ENCODE measurements at places on chromosomes 7 and 10.

GRCh38 chr7:63117-63480 is 129.3 kb upstream of the FAM20C start:
- no peak for DNase-seq

GRCh38 chr7:6130007-6130587 is 98.9 kb downstream of the ANKRD61 start:
- no peak for DNase-seq

GRCh38 chr7:95897557-95898251 is 125.3 kb downstream of the DYNC1I1 start:
- no peak for DNase-seq

GRCh38 chr7:20514364-20514763 is 101.1 kb upstream of the ABCB5 start:
- DNase-seq: peak; percentile 58

- peak; percentile 59 for DNase-seq
Observed at GRCh38 chr7:28096713-28097112, 83.9 kb downstream of the JAZF1 start.

GRCh38 chr10:9823268-9823930 is 1194.3 kb upstream of the CELF2 start:
- peak; percentile 12 for DNase-seq

DNA sequence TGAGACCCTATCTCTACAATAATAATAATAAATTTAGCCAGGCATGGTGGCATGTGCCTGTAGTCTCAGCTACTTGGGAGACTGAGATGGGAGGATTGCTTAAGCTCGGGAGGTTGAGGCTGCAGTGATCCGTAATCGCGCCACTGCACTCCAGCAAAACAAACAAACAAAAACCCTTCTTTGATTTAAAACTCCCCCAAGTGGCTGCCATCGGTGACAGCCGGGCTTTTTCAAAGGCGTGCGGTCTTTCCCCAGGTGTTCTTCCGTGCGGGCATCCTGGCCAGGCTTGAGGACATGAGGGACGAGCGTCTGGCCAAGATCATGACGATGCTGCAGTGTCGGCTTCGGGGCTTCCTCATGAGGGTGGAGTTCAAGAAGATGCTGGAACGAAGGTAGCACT is 1.9 kb upstream of the MYH16 start:
- no peak for DNase-seq

DNA sequence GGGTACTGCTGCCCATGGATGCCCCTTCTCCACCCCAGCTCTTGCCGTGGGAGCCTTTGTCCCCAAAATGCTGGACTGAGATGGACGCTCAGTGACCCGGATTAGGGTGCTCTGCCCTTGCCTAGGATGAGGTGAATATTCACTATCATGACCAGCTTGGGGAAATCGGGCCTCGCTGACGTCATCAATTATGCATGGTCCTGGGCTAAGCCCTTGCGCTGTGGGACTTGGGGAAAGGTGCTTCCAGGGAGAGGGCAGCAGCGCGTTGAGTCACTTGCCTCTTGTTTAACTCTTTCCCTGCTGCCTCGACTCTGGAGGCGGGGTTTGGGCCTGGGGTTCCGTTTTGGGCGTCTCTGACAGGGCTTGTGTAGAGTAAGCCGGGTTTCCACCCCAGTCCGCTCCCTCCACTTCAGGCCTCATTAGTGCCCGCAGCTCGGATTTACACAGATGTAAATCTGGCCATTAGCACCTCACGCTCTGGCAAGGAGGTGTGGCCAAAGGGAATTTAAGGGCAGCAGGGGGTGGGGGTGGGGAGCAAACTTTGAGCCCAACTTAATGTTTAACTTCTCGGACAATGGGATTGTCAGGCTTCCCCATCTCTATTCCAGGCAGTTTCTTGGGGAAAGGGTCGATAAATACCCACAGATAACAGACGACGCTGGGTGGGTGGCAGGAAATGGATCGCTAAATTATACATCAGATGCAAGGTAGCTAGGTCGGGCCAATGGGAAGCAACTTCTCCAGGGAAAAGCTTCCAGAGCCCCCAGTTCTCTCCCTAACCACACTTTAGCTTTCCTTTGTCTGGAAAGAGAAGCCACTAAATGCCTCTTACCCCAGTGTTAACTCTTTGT is 51.3 kb upstream of the TCF7L2 start:
- DNase-seq: peak; percentile 67

DNA sequence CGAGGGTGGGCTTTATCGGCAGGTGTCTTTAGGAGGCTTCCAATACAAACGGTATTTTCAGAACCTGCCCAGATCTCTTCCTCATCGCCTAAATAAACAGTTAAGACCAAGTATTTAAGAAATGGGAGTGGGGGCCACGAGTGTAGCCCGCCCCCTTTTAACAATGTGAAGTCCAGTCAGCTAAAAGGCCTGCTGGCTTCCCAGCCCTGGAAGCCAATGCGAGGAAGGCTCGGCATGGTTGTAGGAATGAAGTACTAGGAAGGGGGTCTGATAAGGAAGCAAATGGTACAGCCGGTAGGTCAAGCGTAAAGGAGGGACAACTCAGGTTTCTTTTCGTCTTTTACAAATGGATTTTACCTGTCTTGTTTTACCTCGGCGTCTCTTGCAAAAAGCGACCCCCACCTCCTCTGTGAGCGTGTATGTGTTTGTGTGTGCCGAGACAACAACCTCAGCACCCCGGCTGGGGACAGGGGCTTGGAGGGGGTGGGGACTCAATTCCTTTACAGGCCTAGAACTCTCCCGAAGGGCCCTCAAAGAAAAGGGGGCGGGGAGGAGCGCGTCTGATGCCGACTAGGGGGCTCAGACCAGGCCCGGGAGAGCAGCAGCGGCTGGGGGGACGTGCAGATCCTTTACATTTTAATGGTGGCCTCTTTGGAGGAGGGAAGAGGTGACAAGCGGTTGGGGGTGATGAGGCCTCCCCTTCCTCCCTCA is 147.6 kb downstream of the GPR85 start:
- DNase-seq: peak; percentile 27

GRCh38 chr10:45198486-45199204 is 116.8 kb downstream of the OR13A1 start:
- no peak for DNase-seq

DNA sequence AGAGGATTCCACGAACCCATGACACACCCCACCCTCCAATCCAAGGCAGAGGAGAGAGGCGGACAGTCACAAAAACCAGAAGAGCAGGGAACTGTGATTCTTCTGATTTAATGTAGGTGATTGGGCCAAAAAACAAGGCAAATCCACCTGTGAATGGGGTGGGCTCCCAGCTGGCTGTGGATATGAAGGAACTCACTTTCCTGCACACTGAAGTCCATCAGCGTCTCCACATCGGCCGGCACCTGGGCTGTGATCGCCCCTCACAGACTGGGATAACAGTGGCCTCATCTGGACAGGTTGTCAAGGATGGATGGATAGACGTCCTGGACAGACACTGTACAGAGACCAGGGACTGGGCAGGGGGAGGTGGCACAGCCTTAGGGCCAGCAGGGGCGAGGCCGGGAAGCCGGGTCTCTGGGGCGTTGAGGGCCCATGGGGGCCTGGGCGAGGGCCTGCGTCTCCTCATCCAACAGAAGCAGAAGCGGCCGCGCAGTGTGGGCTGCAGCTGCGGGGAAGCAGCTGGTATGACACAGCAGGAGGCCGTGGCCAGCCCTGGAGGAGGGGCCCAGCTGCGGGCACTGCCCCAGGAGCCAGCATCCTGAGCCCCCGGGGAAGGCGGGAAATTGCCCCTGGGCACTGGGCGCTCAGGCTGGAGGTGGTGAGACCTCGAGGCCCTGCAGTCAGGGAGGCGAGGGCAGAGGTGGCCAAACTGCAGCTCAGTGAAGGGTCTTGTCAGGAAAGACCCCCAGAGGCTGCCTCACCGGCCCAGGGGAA is 54.2 kb downstream of the DIP2C start:
- no peak for DNase-seq

DNA sequence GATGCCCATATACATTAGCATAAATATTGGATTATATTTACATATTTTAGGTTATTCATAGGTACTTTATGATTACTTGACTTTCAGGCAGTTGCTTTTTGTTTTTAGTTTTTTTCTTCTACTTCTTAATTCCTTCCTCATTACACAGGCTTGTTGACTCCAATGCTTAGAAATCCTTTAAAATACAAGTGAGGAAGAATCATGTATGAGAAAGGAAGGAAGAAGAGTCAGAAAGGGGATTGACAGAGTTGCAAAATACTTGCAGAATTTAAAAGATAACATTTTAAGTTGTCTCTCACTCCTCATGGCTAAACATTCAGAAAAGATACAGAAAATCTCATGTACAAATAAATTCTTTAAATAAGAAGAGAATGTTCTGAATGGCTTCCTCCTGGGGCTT is 61.9 kb downstream of the ATXN7L1 start:
- no peak for DNase-seq

- peak; percentile 27 for DNase-seq
Observed at GRCh38 chr10:32412499-32412853, 33.5 kb upstream of the CCDC7 start.

All from fibroblast of skin of right quadriceps (primary cell).